Activated gamma-delta T cell treated with anti-CD3 and anti-CD28 coated beads, Interleukin-2, amount 50 U/mL, for 16 hours (primary cell): ENCODE measurements at places on chromosomes 2 and 18.

GRCh38 chr2:128622955-128623620 lies 304.4 kb upstream of the HS6ST1 start:
- no peak for DNase-seq

- no peak for DNase-seq
These were observed 332.0 kb downstream of the ZNF521 start for GRCh38 chr18:25019931-25020330.

GRCh38 chr2:122804494-122804893 lies 1049.0 kb downstream of the TSN start:
- DNase-seq, result no peak

DNA sequence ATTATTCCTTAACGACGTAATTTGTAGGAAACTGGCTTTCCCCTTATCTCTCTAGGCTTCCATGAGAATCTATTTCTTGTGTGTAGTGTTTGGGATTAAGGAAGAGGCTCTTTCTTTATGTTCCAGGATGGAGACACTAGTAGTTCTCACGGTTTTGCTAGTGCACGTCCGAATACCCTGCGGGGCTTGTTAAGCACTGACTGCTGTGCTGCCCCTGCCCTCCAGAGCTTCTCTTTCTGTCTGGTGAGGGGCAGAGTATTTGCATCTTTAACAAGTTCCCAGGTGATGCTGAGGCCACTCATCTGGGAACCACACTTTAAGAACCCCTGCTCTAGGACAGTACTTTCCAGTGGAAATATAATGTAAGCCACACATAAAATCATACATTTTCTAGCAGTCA lies 76.4 kb downstream of the SPATS2L start:
- no peak for DNase-seq

- DNase-seq, result no peak
These were observed 317.8 kb downstream of the EPHA4 start for GRCh38 chr2:221254299-221254698.

DNA sequence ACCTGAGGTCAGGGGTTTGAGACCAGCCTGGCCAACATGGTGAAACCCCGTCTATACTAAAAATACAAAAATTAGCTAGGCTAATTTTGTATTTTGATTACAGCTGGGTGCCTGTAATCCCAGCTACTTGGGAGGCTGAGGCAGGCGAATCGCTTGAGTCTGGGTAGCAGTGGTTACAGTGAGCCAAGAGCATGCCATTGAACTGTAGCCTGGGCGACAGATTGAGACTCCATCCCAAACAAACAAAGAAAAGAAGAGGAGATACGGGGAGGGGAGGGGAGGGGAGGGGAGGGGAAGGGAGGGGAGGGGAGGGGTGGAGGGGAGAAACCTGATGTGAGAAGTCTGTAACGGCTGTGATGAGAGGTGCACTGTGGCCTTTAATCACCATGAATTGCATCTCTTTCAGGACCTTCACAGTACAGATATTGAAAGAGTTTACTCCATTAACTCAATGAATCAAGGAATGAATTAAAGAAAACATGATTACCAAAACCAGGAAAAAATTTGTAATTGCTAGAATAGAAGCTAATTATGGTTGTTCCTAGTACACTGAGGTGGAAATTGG lies 135.3 kb downstream of the CALCRL start:
- no peak for DNase-seq

DNA sequence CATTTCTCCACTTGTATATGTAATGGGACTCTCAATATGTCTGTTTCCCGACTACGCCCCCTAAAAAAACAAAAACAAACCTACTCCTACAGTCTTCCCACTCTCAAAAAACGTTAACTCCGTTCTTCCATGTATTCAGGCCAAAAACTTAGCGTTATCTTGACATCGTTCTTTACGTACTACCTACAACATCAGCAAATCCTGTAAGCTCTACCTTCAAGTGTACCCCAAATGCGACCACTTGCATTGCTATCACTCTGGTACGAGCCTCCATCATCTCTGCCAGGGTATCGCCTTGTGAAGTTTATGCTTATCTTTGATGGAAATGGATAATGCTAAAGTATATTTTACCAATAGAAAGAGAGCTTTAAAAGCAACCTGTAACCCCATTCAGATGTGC lies 479 bp downstream of the GPATCH11 start:
- DNase-seq, result no peak

DNA sequence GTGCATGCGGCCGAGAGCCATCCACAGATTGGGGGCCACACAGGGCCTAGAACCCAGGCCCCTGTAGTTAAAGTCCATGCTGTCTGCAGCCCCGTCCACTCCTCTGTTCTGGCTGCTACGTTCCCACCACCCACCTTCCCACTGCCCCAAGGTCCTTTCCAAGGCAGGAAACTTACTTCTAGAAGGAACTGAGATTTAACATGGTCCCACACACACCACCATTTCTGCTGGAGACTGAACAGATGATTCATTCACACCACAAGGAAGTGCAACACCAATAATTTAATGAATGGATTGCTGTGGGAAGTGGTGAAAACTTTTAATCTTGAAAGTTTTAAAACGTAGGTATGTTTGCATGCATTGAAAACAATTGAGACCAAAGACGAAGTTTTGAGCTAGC lies 95.2 kb downstream of the LBH start:
- no peak for DNase-seq

DNA sequence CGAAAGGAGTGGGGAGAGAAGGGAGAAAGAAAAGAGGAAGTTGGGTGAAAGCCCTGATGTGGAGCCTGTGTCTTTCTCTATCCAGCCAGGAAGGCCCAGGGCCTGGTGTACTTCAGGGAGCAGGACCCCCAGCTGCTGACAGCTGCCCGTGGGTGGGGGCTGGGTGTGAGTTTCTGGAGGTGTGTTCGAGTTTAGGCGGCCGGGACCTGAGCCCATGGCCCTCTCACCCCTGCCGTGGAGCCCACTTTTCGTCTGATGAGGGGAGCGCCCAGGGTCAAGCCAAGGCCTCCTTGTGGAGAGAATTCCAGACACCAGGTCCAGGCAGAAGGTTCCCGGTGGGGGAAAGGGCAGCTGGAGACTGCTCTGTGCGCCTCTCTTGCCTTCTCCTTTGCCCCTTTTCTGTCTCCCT lies 2.2 kb downstream of the SIX3 start:
- DNase-seq, result no peak

DNA sequence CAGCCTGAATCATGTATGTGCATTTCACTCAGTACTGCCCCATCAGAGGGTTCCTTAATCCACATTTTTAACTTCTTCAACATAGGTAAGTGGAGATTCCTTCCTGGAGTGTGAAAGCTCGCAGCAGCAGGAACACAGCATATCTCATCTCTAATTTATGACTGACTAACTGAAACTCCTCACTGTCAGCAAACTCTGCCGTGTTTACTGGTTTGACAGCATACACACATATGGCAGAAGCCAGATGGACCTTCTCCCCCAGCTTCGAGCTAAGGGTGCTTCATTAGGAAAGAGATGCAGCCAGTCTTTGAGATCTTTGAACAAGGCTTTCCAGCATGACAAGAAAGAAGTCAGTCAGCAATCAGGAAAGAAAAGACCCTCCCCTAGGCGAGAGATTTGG lies 200.3 kb upstream of the ACVR2A start:
- no peak for DNase-seq

- DNase-seq, result no peak
These were observed 263.9 kb downstream of the ALPK2 start for GRCh38 chr18:58364876-58365528.

DNA sequence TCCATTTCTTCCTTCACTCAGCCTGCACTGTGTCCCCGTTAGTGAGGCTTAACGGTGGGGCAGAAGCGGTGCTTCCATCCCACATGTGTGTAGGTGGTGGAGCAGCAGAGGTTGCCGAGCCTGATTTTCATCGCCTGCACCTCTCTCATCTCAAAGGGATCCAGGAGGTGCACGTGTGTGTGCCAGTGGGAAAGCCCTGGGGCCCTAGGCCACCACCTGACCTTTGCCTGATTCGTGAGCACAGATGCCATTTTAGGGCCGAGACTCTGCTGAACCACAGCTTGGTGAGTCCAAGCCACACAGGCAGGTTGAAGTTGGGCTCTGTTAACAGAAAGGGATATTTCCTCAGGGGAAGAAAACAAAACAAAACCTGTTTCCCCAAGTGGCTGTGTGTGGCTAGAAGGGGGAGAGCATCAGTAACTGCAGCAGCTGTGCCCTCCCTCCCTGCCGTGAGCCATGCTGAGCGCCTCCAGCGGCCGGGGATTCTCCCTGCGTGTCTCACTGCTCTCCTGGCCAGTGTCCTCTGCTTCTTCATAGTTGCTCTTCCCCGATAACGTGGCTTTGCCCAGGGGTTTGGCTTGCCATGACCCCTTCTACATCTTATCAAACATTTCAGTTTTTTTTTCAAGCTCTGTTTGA lies 81.5 kb downstream of the MAPRE2 start:
- DNase-seq, result no peak

- no peak for DNase-seq
These were observed 198.4 kb downstream of the BABAM2 start for GRCh38 chr2:28088970-28089369.

DNA sequence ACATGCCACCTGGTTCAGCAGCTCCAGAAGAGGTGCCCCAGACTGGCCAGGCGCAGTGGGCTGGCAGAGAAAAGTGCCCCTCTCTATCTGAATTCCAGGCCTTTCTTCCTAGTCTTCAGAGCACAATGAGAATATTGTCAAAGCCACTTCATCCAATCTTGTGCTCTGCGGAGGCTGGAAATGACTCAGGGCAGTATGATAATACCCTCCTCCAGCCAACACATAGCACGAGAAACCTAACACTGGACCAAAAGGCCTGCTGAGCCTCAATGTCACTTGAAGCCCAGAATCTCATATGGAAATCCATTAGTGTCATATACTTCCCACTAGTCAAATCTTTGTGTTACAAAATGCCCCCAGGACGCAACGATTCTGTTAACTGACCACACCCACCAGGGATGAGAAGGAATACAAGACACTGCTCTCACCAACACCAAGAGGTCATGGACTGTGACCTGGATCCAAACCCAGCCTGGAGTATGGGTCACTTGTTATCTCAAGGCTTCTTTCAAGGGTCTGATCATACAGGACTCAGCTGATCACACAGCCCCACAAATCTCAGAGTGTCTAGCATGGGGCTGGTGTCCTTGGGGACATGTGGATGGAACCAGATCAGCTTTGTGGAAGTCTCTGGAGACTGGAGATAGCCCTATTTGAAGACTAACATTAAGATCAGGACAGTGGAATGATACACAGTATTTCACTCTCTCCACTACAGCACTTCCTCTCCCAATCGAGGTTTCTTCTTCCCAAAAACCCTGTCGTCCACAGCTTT lies 10.1 kb downstream of the KIF3C start:
- DNase-seq, result no peak

- no peak for DNase-seq
These were observed 173.9 kb upstream of the PID1 start for GRCh38 chr2:229445019-229445418.

- DNase-seq, result no peak
These were observed 5.1 kb upstream of the CETN1 start for GRCh38 chr18:574865-575645.

GRCh38 chr2:184756885-184757284 lies 158.6 kb downstream of the ZNF804A start:
- no peak for DNase-seq

- DNase-seq, result no peak
These were observed 63.2 kb upstream of the TPO start for GRCh38 chr2:1350111-1350510.

DNA sequence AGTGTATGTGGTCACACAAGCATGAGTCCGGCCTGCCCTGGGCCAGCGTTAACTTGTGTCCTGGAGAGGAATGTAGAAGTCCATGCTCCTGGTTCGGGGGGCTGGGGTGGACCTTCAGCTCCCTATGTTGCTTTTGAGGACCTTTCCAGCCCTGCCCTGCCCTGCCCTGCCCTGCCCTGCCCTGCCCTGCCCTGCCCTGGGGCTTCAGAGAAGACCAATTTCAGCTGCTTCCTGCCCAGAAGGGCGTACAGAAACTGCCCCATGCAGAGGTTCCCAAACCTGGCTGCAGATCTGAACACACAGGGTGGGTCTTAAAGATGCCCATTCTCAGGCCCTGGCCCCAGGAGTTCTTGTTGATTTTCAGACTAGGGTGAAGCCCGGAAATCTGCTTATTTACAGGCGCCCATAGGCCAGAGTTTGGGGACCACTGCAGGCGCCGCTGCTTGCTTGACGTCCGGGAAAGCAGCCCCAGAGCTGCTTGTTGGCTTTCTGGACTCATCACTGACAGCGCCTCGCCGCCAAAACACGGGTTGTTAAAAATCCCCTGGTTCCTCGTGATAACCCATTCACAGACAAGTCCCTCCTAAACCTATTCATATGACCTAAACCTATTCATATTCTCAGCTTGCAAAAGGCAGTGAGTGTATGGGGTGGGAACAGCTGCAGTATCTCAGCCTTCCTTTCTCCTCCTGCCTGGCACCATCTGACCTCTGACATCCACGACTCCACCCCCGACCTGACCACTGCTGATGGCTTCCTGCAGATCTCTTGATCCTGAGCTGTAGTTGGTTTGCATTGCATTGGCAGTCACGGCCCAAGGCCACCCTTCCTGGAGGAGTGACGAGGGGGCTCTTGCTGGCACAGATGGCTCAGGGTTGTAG lies 198.3 kb downstream of the GLI2 start:
- no peak for DNase-seq

- DNase-seq, result no peak
These were observed 776.4 kb downstream of the EPHA4 start for GRCh38 chr2:220795705-220796104.

- DNase-seq, result no peak
These were observed 902.0 kb upstream of the GCFC2 start for GRCh38 chr2:76612764-76613163.

DNA sequence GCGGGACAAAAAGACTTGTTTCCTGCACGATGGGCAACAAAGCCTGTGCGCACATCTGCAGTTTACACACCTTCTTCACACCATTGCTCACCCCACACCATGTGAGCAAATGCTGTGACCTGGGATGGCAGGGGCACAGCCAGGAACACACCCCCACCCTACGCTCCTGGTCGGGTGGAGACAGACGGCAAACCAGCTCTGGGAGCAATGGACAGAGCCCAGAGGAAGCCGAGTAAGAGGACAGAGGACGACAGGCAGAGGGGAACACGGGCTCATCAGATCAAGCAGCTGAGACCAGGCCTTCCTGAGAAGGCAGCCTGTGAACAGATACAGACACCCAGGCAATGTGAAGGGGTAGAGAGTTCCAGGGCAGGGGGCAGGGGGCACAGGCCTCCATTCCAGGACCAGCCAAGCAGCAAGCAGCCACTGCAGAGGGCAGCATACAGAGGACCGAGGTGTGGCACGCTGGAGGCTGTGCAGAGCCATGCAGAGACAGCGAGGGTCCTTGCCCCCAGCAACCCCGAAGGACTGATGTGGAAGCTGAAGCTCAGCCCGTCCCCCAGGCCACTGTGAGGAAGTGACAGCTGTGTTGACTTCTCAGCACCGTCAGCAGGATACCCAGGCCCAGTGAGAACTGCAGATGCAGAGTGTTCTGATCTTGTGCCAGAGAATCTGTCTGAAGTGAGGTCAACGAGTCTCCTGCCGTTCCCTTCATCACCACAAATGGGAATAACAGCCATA lies 46.2 kb downstream of the PARD6G start:
- no peak for DNase-seq

GRCh38 chr2:97736608-97737330 lies 23.4 kb downstream of the ZAP70 start:
- no peak for DNase-seq

DNA sequence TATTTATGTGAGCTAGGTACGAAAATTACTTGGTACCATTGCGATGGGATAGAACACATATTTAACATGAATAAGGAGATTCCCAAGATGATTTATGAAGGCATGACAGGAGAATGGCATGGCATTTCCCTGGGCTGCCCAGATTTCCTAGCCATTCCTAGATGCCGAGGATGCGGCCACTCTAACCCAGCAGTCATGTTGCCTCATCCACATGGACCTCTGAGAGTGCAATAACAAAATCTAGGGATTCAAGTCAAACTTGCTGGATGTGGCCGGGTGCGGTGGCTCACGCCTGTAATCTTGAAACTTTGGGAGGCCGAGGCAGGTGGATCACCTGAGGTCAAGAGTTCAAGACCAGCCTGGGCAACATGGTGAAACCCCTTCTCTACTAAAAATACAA lies 110.8 kb upstream of the ARL4C start:
- no peak for DNase-seq
